NCI-H1092 (cell line): ENCODE measurements at places on chromosomes 12 and 14.

- no peak for DNase-seq
Measured at GRCh38 chr14:53938136-53938837, 18.3 kb downstream of the BMP4 start.

DNA sequence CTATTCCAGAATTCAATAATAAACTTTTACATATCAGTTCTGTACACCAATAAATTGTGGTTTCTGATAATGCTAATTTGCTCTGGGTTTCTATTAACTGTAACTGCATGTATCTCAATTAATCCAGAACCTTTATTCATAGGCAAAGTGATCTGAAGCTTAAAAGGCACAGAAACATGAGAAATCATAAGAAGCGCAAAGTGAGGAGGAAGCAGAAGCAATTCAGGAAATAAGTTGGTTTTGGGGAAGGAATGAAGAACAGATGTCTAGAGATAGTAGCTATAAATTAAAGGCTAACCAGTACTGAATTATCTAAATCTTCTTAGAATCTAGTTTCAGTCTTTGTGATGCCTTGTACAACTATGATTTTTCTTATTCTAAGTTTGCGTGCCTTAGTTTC is 24.6 kb downstream of the KERA start:
- no peak for DNase-seq

DNA sequence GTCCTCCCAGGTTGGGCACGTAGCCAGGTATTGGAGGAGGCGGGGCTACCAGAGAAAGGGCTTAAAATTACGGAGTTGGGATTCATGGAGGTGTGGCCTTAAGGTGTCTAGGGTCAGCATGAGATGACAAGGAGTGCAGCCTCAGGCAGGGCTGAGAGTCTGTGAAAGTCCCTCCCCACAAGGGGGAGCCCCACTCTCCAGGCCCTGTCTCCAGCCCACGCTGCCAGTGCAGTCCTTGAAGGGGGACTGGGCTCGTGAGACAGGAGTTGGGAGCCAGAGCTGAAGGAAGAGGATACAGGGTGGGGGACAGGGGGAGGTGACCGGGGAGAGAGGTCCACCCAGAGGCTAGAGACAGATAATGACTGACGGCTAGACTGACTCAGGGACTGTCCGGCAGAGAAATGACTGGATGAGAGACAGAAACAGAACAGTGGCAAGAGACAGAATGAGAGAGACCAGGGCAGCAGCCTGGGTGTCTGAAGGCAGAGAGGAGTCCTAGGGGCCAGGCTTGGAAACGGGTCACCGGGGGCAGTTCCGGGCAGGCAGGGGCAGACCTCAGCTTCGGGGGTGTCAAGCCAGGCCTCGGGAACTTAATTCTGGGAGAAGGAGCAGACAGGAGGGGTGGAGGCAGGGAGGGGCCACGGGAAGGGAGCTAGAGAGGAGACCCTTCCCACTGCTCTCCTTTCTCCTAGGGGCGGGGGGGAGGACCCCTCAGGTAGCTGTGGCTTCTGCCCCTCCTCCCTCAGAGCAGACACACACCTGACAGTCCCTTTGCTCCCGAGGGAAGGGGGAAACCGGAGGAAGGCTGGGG is 970 bp downstream of the CDH24 start:
- no peak for DNase-seq

GRCh38 chr12:122111089-122111641 is 32.6 kb downstream of the MLXIP start:
- no peak for DNase-seq

DNA sequence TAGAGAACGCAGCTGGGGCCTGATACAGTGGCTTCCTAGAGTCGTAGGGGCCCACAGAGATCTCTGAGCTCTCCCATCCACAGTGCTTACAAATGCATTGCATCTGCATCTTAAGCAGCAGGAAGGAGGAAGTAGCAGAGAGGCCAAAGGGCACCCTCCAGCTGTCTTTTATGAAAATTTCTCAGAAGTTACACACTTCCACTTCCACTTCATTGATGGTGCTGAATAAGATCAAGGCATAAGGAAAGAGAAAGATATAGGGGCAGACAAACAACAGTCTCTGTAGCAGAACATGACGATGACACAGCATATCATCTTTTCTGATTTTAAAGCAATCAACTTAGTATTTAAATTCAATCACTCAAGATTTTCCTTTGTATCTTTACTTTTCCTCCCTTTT is 51.6 kb upstream of the ABCC9 start:
- no peak for DNase-seq

DNA sequence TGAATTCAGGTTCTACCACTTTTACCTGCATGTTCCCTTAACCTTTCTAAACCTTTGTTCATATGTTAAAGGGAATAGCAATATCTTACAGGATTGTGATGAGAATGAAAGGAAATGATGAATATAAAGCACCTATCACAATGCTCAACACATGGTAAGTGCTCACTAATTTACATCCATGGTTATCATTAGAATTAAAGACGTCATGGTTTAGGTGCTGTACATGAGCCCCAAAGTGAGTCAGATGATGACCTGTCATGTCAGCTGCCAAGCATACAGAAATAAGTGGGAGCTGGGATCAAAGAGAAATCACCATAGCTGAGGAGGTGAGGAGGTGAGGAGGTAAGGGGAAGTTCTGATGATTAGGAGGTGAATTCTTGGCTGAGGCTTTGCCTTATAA is 135.9 kb upstream of the ATP2B1 start:
- DNase-seq = no peak

GRCh38 chr12:120847392-120847791 is 56.8 kb downstream of the SPPL3 start:
- DNase-seq = no peak

GRCh38 chr12:122979908-122980182 is 636 bp upstream of the ARL6IP4 start:
- no peak for DNase-seq

GRCh38 chr12:11951209-11951608 is 119.5 kb upstream of the BCL2L14 start:
- no peak for DNase-seq

DNA sequence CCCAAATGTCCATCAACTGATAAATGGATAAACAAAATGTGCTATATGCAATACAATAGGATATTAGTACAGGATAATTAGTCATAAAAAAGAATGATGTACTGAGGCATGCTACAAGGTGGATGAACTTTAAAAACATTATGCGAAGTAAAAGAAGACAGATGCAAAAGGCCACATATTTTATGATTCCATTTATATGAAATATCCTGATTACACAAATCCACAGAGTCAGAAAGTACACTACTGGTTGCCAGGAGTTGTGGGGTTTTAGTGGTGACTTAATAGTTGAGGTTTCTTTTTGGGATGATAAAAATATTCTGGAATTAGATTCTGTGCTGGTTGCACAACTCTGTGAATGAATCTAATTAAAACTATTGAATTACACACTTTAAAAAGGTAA is 12.6 kb downstream of the TRIM9 start:
- DNase-seq = no peak

GRCh38 chr14:104686624-104687517 is 2.5 kb upstream of the INF2 start:
- no peak for DNase-seq

GRCh38 chr14:92258934-92259333 is 64.0 kb upstream of the SLC24A4 start:
- no peak for DNase-seq

DNA sequence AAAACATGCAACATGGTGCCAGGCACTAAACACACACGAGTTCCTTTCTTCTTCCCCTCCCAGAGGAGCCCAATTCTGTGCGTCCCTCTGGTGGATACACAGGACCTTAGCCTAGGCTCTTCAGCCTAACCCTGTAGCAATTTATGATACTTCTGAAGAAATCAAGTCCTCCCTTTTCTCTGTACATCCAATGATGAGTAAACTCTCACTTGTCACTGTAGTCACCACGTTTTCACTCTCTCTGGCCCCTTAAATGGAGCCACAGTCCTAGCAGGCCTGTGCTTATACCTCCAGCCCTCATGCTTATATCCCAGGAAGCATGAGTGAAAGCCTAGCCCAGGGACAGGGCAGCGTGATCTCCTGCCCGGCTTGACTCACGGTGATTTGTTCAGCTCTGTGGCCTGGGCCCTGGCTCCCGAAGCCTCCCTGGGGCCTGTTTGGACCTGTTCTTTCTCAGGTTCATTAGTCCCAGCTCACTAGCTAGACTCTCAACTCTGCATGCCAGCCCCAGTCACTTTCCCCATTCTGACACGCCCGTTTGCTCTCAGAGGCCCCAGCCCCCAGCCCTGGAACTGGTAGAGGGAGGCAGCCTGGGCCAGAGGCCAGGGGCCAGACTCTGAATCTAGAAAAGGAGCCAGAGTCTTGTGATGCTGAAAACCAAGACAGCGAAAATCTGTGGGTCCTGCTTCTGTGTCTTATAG is 24.1 kb upstream of the PLEKHG3 start:
- DNase-seq = no peak

DNA sequence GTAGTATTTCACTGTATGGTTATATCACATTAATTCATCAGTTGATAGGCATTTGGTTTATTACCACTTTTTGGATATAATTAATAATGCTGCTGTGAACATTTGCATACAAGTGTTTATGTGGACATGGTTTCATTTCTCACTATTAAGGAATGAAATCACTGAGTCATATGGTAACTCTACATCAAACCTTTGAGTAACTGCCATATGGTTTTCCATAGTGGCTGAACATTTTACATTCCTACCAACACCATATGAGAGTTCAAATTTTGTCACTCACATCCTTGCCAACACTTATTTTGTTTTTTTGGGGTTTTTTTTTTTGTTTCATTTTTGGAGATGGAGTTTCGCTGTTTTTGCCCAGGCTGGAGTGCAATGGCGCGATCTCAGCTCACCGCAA is 30.2 kb upstream of the EAPP start:
- no peak for DNase-seq

- DNase-seq = no peak
Measured at GRCh38 chr12:102479099-102479885, 1.1 kb downstream of the IGF1 start.

DNA sequence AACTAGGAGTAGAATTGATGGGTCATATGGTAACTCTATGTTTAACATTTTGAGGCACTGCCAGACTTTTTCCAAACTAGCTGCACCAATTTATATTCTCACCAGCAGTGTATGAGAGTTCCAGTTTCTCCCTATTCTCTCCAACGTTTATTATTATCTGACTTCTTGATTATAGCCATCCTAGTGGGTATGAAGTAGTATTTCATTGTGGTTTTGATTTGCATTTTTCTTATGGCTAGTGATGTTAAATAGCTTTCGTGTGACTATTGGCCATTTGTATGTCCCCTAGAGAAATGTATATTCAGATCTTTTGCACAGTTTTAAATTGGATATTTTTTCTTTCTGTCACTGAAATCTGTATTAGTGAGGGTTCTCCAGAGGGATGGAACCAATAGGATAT is 37.8 kb downstream of the HELB start:
- DNase-seq = no peak

DNA sequence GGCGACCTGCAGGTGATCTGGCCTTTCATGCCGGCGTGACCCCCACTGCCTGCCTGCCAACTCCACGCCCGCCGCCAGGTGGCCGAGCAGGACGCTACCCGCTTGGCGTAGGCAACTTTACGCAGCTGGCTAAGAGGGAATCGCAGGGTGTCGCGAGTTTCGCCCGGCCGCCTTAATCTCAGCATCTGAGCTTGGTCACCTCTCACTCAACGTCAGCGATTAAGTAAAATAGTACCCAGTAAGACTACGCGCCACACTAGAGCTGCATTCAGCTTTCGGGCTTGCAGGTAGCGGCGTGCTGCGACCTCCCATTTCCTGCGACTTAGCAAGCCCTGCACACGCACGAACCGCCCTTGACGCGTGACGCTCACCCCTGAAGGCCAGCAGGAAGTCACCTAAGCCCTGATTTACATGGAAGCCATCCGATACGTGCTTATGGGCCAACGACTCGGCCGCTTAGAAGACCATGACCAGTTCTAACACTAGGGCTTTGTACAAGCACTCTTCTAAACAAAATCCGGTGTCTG is 33.2 kb downstream of the WBP11 start:
- peak; percentile 83 for DNase-seq

- no peak for DNase-seq
Measured at GRCh38 chr14:100025111-100025510, 40.1 kb upstream of the EVL start.

DNA sequence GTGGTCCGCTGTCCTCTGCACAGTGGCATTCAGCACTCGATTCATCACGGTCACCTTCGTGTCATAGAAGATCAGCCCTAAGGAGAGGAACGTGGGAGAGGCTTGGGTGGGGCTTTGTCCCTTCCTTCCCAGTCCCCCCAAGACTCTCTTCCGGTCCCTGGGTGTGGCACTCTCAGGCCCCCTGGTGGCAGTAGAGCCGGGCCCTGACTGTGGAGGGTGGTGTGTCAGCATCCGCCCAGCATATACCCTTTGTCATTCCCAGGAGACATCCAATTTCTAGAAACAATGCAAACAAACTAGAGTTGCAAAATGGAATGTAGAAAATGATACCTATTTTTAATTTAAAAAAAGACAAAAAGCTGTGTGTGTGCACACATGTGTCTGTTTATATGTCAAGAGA is 45.0 kb downstream of the TRAFD1 start:
- DNase-seq = no peak

GRCh38 chr14:32710731-32711680 is 227.7 kb upstream of the NPAS3 start:
- peak; percentile 59 for DNase-seq

DNA sequence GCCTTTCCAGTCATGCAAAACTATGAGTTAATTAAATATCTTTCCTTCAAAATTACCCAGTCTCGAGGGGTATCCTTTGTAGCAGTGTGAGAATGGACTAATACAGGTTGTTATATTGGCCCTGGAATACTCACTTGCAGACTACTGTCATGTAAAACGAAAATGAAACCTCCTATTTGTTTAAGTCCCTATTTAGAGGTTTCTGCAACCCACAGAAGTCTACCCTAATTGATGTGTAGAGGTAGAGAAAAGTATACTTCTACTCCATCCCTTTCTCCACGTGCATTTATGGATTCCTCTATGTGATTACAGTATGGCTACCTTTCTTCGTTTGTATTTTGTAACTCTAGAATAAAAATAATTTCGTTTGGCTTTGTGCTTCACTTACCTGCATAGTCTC is 371.1 kb downstream of the FSCB start:
- no peak for DNase-seq

GRCh38 chr12:119679081-119679480 is 11.1 kb downstream of the PRKAB1 start:
- DNase-seq = peak; percentile 87

- no peak for DNase-seq
Measured at GRCh38 chr12:128163086-128163485, 103.9 kb upstream of the TMEM132C start.

GRCh38 chr12:4302881-4303280 is 18.1 kb upstream of the TIGAR start:
- no peak for DNase-seq

DNA sequence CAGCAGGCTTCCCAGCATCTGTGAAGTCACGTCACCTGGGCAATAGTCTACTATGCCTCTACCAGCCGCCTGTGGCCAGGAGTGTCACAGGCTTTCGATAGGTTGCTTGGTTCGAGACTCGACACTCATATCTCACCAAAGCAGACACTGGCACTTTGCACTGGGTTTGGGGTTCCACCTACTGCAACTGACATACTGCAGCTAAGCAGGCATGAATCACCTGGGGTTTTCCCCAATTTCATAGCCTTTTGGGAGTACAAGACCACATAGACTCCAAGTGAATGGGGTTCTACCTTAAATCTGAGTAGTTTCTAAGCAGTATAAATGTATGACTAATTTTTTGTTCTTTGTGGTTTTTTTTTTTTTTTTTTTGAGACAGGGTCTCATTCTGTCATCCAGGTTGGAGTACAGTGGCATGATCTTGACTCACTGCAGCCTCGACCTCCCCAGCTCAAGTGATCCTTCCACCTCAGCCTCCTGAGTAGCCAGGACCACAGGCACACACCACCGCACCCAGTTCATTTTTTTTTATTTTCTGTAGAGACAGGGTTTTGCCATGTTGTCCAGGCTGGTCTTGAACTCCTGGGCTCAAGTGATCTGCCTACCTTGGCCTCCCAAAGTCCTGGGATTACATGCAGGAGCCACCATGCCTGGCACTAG is 32.1 kb downstream of the DMAC2L start:
- DNase-seq = no peak
